ENCODE measurements at places on chromosomes 3 and 15. TPM values are rescaled to one million over a fixed set of nuclear protein-coding genes. Genes with fewer than 3 reads are reported as not detected.

GRCh38 chr3:104943974-104944373, 422.7 kb upstream of the ALCAM start:
- DNase-seq: no peak

DNA sequence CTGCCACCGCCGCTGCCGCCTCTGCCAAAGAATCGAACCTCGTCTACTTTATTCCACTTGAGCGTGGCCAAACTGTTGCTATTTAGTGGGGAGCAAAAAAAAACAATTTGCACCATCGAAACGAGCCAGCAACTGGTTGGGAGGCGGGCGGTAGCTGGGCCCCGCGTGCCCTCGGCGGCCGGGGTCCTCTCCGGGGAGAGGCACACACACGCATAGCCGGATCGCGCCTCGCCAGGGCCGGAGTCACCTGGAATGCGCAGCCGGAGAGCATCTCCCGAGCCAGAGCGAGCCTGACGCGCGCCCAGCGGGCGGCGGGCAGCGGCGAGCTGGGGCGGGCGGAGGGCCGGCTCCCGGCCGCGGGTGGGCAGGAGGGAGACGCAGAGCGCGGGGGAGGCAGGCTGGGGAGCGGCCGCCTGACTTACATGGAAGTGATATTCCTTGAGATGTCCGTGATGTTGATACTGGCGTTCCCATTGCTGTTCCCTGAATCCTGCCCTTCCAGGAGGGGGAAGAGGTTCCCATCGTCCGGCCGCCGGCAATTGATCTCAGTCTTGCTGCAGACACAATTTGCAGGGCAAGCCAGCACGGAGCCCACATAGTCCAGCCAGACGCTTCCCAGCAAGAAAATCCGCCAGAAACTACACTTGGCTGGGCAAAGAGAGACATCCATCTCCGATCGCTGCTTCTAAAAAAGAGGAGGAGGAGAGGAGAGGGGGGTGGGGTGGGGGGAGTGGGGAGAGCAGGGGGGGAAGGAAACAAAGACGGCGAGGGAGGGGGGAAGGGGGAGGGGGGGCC, 858 bp downstream of the NTRK3 start:
- DNase-seq: peak; percentile 38

DNA sequence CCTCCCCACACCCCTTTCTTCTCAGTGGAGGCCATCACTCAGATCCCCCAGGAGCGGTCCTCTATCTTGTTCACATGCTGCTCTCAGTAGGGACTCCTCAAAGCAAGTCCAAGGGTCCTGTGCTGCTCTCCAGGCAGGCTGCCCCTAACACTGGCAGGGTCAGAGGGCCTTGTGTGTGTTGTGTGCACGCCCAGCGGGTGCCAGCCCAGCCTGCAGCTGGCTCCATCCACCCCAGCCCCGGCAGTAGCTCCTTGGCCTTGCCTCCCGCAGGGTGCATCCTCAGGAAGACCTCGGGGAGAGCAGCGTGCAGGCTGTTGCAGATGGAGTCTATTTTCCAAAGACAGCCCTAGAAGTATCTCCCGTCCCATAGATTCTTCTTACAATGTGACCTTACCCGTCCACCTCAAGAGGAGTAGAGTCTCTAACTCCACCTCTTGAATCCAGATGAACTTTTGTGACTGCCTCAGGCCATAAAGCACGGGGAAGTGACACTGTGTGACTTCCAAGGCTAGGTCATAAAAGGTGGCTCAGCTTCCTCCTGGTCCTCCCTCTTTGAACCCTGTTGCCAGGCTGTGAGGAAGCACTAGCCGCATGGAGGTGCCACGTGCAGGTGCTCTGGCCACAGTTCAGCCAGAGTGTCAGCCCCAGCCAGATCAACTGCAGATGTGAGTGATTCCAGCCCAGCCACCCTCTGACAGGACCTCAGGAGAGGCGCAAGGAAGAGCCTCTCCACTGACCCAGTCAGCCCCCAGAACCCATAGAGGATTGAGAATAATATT, 531.6 kb downstream of the SHQ1 start:
- DNase-seq: no peak

DNA sequence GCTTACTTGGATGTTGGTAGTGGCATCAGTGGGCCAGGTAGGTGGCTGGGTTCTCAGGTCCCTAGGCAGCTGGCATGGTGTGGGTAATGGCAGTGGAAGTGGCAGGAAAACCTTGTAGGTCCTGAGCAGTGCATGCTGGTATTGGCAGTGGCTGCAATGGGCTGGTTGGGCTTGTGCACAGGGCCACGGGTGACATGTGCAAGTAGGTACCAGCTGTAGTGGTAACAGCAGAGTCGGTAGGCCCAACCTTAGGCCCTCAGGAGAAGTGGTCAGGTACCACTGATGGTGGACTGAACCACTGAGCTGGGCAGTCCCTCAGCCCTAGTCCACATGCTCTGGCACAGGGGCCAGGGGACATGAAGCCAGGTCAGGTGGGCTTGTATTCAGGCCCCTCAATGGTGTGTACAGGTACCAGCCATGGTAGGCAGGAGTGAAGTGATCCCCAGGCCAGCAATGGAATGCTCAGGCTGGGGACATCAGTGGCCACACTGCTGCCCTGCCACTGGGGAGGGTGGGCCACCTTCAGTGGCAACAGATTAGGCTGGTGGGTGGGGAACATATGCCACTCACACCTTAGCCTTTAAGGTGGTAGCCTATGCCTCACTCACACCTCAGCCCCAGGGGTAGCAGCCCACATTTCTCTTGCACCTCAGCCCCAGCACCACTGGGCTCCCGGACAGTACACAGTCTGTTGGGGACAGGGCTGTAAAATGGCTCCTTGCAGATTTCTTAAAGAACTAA, 118.1 kb downstream of the LRRK1 start:
- no peak for DNase-seq

DNA sequence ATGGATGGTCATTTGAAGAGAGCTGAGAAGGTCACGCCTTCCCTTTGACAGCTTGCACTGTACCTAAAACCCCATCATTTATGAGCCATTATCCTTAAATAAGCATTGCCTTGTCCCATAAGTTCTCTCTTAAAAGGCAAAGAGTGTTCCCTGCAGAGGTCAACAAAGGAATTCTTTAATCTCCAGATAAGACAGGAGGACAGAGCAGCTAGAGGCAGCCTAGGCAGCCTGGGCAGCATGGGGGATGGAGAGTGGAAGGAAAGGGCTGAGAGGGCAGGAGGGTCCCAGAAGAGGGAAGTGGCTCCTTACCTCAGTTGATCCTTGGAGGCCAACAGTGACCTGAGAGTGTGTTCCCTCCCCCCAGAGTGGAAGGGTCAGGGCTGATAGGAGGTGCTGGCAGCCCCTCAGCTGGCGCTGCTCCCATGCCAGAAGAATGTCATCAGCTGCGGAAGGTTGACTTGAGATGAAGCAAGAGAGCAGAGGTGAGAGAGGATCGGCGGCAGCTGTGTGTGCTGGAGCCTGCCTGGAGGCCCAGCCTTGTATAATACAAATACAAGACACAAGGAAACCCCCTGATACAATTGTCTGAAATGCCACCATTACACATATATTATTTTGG, 12.8 kb downstream of the KBTBD13 start:
- DNase-seq: no peak

- DNase-seq: no peak
Measured at GRCh38 chr3:121998611-121999473, 23.2 kb downstream of the ILDR1 start.

- DNase-seq: no peak
Measured at GRCh38 chr3:47016934-47017435, 37.5 kb downstream of the NBEAL2 start.

DNA sequence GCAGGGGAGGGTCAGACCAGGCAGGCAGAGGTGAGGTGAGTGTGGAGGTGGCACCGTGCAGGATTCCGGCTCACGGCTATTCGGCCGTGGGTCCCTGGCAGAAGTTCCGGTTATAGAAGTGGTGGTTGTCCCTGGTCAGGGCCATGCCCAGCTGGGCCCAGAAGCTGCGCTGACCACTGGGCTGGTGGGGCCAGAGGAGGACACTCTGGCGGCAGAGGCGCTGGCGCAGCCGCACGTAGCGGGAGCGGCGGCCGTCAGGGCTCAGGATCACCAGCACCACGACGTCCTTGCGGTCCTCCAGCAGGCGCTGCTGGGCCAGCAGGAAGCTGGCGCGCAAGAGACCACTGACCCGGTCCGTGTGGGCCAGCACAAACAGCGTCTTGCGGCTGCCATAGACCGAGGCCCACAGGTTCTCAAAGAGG, 4.3 kb downstream of the TLR9 start:
- DNase-seq: no peak

- DNase-seq: no peak
Measured at GRCh38 chr3:30613133-30613825, 6.9 kb downstream of the TGFBR2 start.

- no peak for DNase-seq
Measured at GRCh38 chr3:113117511-113118234, 93.7 kb upstream of the BOC start.

GRCh38 chr3:194124193-194124592, 11.8 kb upstream of the HES1 start:
- no peak for DNase-seq

DNA sequence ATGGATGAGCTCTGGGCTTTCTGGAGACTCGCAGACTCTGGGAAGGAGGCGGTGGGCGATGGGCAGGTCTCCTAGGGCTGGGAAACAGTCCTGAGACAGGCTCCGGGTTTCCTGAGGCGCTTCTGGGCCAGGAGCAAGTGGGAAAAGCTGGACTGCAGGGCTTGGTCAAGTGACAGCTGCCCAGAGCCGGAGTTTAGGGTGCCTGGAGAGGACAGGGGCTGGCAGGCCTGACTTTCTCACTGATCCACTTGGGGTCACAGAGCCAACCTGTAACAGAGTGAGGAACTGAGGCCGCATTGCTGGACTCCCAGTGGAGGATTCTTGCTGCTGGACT, 107.9 kb downstream of the APBA2 start:
- no peak for DNase-seq

DNA sequence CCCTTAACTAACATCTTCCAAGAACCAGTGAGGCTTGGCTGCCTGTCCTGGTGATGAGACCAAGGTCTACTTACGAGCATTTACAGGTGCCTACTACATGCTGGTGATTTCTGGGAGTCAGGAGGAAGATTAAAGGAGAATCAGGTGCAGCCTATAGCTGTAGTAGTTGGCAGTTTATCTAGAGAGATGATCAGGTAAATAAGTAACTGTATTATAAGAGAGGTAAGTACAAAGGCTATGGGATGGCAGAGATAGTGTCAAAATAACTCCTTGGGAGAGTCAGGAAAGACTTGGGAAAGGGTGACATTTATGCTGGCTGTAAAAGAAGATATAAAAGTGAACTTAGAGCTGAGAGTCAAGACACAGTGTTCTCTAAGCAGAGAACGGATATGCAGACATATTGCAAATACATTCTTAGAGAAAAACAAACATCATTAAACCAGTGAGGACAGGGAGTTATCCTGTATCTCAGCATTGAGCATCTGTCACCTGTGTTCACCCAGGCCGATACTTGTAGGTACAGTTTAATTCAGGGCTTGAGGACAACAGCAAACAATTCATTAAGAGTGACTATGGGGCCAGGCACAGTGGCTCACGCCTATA, 49.7 kb upstream of the ACP3 start:
- peak; percentile 34 for DNase-seq

DNA sequence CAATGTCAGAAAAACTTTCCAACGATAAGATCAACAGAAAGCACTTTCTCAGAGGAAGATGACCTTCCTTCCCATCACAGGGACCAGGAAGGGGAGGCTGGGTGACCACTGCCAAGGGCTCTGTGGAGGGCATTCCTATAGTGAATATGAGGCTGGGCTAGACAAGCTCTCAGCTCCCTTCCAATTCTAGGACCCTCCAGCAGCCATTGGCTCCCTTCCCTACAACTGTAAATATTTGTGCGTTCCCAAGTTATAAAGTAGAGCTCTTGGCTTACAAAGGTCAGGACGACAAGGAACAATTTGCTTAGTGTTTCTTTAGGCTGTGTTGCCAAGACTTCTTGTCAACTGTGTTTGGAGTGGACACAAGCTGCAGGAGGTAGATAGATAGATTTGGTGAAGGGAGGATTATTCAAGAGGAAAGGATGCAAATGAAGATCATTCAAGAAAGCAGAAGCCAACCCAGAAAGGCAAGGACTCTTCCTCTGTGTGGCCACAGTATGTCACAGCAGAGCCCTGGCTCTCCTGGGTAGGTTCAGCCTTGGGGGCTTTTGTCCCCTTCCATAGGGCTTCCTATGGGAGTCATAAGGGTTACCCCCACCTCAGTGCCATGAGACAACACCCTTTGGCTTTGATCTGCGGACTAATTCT, 223.6 kb upstream of the TLE3 start:
- DNase-seq: no peak

DNA sequence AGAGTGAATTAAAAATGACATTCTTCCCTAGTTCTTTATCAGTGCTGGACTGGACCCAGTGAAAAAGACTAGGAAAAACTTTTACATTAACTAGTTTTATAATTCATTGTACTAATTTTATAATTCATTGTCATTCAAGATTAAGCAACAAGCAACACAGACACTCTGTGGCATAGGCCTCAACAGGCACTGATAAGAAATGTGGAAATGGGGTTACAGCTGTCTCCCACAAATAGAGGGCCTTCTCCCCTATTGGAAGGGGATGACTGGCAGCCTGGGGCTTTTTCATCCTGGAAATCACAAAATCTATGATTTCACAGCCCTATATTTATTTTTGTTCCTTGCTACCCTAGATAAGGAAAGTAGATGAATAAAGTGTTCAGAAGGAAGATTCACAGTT, 370.6 kb downstream of the GBE1 start:
- DNase-seq: no peak

The PTX3 gene
- total RNA-seq: 0.55 TPM

The DUOXA2 gene
- total RNA-seq: not detected

The KBTBD13 gene
- not detected for total RNA-seq

The EDEM1 gene
- total RNA-seq: 40.5 TPM

The BTLA gene
- total RNA-seq: 2.6 TPM

The GJD2 gene
- not detected for total RNA-seq

The RHOV gene
- 5.9 TPM for total RNA-seq

The C3orf49 gene
- total RNA-seq: not detected

The DUOX2 gene
- 2.5 TPM for total RNA-seq

The ATP13A4 gene
- 2.0 TPM for total RNA-seq
